ENCODE measurements at places on chromosomes 4 and X. TPM values are rescaled to one million over a fixed set of nuclear protein-coding genes. Genes with fewer than 3 reads are reported as not detected.

Gene NPY5R
- not detected for total RNA-seq

Gene P2RY8
- total RNA-seq: 0.02 TPM

Gene TECRL
- total RNA-seq: not detected

Gene EFHC2
- 0.21 TPM for total RNA-seq

Gene PNPLA4
- 10.1 TPM for total RNA-seq

Gene PALLD
- 53.9 TPM for total RNA-seq

Gene HTN3
- not detected for total RNA-seq

Gene DNAJB14
- total RNA-seq: 20.1 TPM

Gene DMRTC1B
- total RNA-seq: not detected

Gene ZNF157
- not detected for total RNA-seq

Gene IDUA
- 14.4 TPM for total RNA-seq

Gene PNMA5
- total RNA-seq: not detected

Gene GPRIN3
- 4.7 TPM for total RNA-seq

Gene RTL9
- total RNA-seq: 0.05 TPM

Gene TRIM2
- total RNA-seq: 0.69 TPM

Gene DBET
- not detected for total RNA-seq

Gene DCAF12L1
- not detected for total RNA-seq

Gene ITIH6
- total RNA-seq: 0.01 TPM

Gene ERAS
- 0.15 TPM for total RNA-seq

Gene CT45A3
- total RNA-seq: 0.16 TPM

Gene TEC
- total RNA-seq: 2.2 TPM

Gene TGIF2LX
- total RNA-seq: not detected

Gene SCFD2
- 8.6 TPM for total RNA-seq

Gene HTT
- 10.0 TPM for total RNA-seq

Gene ACTRT1
- total RNA-seq: not detected

Gene JCHAIN
- 0.46 TPM for total RNA-seq

Gene GAGE2A
- not detected for total RNA-seq

Gene MAGEC3
- not detected for total RNA-seq

Gene NPNT
- 0.22 TPM for total RNA-seq

Gene ABCG2
- 18.3 TPM for total RNA-seq

Gene CENPVL1
- total RNA-seq: not detected

Gene PNMA6E
- 0.05 TPM for total RNA-seq

Gene PSAPL1
- total RNA-seq: 0.10 TPM

Gene RAB33A
- total RNA-seq: 0.20 TPM

Gene FHL1
- 24.0 TPM for total RNA-seq
